ENCODE measurements at places on chromosomes 3 and 15.

DNA sequence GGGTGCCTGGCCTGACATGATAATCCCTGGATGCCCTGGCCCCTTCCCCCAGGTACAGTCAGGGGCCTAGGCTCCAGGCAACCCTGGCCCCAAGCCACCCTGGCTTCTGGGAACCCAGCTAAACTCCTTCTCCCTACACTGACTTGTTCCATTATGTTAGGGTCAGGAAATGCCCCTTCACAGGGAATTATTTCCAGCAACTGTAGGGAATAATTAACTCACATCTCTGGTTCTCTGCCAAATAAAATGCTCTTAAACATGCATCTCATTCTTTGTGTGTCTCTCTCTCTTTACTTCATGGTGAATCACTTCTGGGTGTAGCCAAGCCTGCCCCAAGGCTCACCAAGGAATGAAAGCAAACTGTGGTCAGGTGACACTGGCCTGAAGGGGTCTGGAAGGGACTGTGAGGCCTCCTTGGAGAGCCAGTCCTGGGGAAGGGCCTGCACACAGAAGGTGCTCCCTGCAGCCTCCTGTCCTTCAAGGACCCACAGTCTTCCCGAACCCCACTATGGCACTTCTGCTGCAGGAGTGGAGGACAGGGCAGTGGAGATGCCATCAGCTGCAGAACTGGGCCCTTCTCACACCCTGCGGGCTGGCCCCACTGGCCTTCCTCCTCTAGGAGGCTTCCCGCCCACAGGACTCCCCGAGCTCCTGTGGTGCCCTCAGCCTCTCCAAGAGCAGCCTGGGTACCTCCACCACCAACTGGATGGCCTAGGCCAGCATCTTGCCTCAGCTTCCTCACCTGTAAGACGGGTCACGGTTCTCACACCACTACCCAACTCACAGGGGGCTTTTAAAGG lies 17.6 kb downstream of the TKT start:
- no peak for DNase-seq

DNA sequence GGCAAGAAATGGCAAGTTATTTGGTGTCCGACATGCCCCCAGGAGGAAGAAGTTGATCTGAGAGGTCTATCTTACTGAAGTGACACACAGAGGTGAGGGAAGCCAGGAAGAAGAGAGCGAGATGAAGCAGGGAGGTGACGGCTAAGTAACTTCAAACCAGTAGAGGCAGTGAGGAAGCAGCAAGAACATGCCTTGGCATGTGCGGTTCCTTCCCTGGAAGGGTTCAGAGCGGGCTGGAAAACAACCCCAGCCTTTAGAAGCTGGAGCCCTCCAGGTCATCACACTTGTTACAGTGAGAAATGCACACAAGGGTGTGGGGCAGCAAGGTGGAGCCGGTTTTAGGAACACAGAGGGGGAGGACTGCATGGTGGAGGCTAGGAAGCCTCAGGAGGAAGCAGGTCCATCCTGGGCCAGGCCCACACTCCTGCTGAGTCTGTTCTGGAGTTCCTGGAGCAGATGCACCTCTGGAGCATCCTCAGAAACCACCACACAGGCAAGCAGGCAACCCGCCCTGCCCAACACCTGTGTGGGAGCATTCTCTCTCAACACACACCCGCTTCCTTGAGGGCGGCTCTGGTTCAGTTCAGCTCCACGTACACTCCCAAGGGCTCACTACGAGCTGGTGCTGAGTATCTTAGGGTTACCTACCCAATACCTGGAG lies 47.1 kb downstream of the POC1A start:
- no peak for DNase-seq

DNA sequence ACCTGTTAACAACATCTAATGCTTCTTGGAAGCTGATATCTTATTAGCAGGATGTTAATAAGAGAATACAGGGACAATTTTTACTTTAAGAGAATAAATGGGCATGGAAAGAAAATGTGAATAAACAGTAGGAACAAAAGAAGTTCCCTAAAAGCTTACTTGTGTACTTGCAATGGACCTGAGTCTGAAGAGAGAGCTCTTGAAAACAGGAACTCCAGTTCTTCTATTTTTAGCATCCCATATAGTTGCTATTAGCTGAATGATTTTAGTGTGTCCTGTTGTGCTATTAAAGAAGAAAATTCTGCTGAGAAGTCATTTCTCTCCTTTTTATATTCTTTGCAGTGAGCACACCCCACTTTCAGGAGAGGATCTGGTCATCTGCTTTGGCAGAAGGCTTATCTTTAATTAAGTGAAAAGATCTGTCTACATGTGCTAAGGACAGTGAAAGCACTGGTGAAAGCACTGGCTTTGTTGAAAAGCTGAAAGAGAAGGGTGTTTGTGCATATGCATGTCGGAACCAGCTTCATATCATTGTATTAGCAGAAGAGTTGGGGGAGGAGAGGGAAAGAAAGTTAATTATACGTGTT lies 1.4 kb upstream of the ST3GAL6 start:
- no peak for DNase-seq

DNA sequence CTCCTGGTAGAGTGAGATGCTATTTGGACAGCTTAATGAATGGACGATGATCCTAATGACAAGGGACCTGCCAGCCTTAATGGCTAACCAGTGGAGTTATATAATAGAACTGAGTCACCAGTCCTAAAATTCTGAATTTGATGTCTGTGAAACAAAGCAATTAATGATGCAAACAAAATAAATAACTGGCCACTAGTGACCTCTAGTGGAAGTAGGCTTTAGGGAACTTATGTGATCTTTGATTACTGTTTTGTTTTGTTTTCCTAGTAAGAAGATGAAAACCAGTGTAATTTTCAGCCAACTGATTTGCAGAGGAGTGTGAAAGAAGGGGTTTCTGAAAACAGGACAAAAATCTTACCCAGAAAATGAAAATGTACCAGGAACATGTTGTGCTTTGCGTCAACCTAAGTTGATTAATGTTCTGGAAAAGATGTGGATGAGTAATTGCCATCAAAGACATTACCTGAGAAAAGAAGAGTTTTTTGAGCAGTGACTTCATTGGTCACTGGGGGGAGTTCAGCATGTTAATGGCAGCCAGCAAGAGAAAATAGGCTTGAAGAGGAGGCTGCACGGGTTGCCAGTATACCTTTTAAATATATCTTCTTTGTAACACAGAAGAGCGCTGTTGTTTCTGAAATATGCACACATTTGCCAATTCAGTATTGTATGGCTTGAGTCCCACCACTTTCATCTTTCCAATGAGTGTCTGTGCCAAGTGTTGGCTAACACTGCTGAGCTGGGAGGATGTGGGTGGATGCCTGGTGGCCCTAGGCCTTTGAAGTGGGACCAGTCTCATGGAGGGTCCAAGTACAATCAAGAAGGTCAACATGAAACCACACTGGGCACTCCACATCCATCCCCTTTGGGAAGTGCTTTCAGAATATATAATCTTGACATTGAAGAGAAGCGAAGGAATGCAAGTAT lies 9.3 kb downstream of the VEPH1 start:
- no peak for DNase-seq

DNA sequence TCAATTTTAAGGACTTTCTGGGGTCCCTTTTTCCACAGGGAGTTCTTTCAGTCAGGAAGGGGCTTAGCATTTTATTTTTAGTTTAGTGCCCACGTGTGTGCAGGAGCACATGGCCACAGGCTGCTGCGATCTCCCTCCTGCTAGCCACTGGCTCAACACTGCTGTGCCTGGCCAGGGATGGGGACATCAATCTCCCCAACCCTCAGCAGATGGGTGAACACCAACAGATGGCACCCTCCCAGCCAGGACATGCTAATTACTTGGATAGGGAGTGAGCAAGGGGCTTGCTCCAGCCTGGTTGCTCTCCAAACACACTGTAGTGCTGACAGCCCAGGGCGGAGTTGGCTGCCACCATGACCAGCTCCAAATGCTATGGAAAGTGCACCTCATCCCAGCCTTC lies 7.4 kb upstream of the RIOX2 start:
- DNase-seq = no peak

- DNase-seq = no peak
These were observed 296.5 kb upstream of the RASGRP1 start for GRCh38 chr15:38861108-38861507.

DNA sequence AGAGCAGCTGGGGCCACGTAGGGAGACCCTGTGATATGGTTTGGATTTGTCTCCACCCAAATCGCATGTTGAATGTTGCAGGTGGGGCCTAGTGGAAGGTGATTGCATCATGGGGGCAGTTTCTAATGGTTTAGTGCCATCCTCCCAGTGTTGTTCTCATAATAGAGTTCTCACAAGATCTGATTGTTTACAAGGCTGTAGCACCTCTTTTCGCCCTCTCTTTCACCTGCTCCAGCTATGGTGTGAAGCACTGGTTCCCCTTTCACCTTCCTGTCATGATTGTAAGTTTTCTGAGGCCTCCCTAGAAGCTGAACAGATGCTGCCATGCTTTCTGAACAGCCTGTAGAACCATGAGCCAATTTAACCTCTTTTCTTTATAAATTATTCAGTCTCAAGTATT lies 198.9 kb upstream of the CBLB start:
- no peak for DNase-seq

GRCh38 chr15:91861223-91861622 lies 7.7 kb downstream of the SLCO3A1 start:
- DNase-seq = no peak

GRCh38 chr3:183217548-183218332 lies 35.3 kb upstream of the B3GNT5 start:
- no peak for DNase-seq

Measured in C1 segment of cervical spinal cord (tissue), 14 donors.